ENCODE measurements at places on chromosomes 11 and 22.

GRCh38 chr11:82722231-82722630 lies 11.4 kb downstream of the FAM181B start:
- DNase-seq = no peak

GRCh38 chr22:26579331-26579886 lies 10.5 kb downstream of the TPST2 start:
- no peak for DNase-seq

GRCh38 chr22:28111501-28112189 lies 192.6 kb upstream of the PITPNB start:
- no peak for DNase-seq

DNA sequence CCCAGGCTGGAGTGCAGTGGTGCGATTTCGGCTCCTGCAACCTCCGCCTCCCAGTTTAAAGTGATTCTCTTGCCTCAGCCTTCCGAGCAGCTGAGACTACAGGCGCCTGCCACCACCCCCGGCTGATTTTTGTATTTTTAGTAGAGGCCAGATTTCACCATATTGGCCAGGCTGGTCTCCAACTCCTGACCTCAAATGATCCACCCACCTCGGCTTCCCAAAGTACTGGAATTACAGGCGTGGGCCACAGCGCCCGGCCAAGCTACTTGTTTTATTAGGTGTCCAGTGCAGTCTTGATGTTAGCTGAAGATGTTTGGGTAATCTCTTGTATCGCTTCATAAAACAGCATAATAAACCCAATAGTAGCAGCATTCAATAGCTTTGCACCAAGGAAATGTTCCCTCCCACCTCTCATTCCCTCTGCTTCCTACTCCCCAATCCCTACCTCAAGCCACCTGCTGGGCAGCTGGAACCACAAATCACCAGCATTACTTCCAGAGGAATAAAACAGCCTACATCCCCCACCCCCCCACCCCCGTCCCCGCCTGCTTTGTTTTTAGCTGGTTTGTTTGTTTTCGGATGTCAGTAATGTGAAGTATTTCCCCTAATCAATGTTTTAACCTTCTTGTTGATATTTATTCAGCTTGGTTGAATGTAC lies 11.0 kb upstream of the GRIK4 start:
- no peak for DNase-seq

- DNase-seq = no peak
Observed at GRCh38 chr11:86209806-86210657, 34.5 kb upstream of the EED start.

- DNase-seq = no peak
Observed at GRCh38 chr22:37659066-37659896, 758 bp downstream of the PDXP start.

- DNase-seq = no peak
Observed at GRCh38 chr22:20551805-20552442, 44.5 kb downstream of the MED15 start.

- DNase-seq = no peak
Observed at GRCh38 chr11:61851113-61851899, 23.2 kb downstream of the FADS2 start.

DNA sequence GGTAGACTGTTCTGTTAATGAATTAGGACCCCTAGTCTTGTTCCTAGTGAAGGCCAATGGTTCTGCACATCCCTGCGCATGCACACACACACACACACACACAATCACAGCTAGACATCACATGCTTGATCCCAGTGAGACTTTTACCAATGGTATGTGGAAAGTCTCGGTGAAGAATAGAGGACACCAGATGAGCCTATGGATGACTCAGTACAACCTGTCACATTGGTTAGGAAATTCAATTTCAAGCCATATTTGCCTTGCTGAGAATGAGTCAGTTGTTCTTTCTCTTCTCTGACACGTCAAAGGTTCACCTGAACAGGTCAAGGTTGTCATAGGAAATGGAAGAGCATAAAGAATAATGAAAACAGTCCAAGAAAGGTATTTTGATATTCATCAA lies 122.0 kb downstream of the SLC17A6 start:
- DNase-seq = no peak

- no peak for DNase-seq
Observed at GRCh38 chr11:95443386-95443785, 212.4 kb upstream of the SESN3 start.

Measured in NCI-H510A (cell line).